ENCODE measurements at places on chromosomes 11 and 22. TPM values are rescaled to one million over a fixed set of nuclear protein-coding genes. Genes with fewer than 3 reads are reported as not detected.

Gene UBQLNL
- total RNA-seq = 0.53 TPM

Gene GAS2L1
- total RNA-seq = 47.0 TPM

Gene PLAAT5
- not detected for total RNA-seq

Gene BLID
- 1.0 TPM for total RNA-seq

Gene ARHGAP42
- total RNA-seq = 11.9 TPM

GRCh38 chr22:36465232-36466021 lies 16.0 kb downstream of the TXN2 start:
- peak; percentile 80 for DNase-seq

DNA sequence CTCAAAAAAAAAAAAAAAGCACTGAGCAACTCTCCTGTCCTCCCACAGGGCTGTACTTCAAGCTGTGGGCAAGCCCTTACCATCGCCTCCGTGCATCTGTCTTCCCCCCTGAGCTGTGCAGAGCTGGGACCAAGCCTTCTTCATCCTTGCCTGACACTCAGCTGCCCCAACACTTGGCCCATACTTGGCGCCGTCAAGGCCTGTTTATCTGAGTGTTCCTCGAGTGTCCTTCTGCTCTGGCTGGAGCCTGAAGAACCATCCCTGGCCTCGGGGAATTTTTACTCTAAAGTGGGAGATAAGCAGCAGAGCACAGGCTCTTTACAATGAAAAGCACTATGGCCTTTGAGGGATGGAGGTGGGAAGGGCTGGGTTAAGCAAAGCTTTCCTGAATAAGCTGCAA lies 1.6 kb upstream of the TIRAP start:
- DNase-seq = no peak

DNA sequence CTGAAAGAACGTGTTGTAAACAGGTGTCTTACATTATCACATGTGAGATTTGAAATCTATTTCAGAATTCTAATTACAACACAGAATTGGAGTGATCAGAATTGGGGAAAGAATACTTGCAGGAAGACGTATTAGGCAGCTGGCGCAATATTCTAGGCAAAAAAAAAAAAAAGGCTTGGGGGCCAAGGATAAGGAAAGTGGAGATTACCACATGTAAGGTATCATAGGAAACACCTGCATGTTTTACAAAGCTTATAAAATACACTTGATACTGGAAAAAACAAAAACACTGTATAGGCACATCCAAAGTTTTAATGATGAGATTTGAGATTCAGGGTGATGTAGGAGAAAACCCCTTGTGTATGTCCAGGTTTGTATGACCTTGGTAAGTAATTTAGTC lies 245.1 kb downstream of the DDX10 start:
- DNase-seq = no peak

GRCh38 chr11:103091064-103091800 lies 728 bp downstream of the DCUN1D5 start:
- no peak for DNase-seq

DNA sequence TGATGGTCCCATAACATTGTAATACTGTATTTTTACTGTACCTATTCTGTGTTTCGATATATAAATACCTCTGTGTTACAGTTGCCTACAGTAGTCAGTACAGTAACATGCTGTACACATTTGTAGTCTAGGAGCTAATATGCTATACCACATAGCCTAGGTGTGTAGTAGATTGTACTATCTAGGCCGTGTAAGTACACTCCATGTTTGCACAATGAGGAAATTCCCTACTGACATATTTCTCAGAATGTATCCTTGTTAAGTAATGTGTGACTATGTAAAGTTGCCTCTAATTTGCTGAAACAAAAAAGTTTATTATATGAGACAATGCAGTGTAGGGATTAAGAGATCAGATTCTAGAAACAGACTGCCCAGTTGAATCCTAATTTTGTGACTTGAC lies 21.3 kb downstream of the CAPRIN1 start:
- DNase-seq = no peak

DNA sequence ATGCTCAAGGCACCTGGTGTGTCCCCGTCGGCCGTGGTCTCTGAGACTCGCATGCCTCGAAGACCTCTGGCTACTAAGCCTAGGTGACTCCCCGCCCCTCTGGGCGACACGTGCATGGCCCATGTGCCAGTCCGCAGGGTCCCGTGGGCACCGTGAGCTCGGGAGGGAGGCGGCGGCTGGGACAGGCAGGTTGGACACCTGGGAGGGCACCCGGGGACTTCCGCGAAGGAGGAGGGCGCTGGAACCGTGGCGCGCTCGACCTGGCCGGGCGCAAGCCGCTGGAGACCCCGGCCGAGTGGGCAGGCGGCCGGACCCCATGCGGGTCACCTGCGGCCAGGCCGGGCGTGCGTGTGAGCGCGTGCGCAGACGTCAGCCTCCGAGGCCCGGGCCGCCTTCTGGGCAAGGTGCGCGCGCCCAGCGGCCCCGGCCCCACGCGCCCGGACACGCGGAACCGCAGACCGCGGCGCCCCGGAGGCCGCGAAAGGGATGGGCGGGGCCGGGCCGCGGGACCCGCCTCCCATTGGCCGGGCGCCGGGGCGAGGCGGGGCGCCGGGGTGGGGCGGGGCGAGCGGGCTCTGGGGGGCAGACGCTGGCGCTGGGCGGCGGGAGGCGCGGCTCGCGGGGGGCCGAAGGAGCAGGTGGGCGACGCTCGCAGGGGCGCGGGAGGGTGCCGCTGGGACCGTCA lies 579 bp upstream of the RASD2 start:
- DNase-seq = no peak

GRCh38 chr11:126547161-126547560 lies 191.7 kb downstream of the ST3GAL4 start:
- DNase-seq = no peak

GRCh38 chr11:96055706-96056387 lies 131.9 kb upstream of the MTMR2 start:
- no peak for DNase-seq

- DNase-seq = no peak
Observed at GRCh38 chr22:17381192-17381913, 12.1 kb downstream of the CECR2 start.

GRCh38 chr11:48141475-48142122 lies 75.0 kb upstream of the OR4B1 start:
- no peak for DNase-seq

DNA sequence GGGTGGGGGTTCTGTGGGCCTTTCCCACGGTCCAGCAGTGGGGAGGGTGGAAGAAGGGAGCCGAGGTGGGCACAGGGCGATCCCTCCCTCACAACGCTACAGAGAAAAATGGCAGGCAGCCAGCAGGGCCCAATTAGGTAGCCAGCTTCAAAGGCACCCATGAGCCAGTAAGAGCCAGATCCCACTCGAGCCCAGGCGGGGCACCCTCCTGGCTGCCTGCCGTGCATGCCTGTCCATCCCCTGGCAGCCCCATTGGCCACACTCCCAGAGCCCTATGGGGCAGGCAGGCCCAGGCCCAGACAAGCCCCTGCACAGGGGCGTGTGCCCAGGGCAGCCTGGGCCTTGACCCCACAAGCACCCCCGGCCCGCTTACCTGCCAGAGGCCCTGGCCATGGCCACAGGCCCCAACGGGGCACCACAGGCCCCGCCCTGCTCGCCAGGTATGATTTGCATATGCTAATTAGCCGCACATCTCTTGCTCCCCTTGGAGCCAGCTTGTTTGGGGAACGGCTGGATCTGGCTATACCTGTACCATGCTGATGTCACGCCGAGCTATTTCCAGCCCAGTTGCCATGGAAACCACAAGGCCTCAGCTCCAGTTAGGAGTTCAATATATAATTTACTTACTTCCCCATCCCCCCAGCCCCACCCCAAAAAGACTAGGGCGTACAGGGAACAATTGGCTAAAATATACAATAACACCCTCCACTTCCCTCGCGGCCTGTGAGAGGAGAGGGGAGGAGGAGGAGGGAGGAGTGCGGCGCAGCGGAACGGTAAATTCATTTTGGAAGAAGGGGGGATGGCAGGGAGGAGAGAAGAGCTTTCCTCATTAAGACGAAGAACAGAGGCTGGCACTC lies 47.5 kb upstream of the TCF20 start:
- no peak for DNase-seq

DNA sequence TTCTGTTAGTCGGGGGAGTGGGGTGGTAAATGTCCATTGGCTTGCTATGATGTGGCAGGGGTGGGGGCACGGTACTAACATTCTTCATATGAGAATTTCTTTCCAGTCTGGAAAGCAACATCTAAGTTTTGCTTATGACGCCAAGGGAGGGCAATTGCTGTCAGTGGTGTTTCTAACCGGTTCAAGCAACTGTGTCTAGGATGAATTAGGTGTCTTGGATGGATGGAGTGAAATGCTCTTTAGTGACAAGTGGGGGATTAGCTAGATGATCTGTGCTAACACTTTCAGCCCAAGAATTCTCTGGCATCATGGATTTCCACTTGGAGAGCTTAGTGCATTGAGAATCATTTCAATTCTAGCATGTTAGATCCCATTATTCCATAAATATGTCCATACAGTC lies 262.6 kb upstream of the SORL1-AS1 start:
- no peak for DNase-seq

- no peak for DNase-seq
Observed at GRCh38 chr11:57386178-57386940, 4.1 kb downstream of the PRG2 start.

DNA sequence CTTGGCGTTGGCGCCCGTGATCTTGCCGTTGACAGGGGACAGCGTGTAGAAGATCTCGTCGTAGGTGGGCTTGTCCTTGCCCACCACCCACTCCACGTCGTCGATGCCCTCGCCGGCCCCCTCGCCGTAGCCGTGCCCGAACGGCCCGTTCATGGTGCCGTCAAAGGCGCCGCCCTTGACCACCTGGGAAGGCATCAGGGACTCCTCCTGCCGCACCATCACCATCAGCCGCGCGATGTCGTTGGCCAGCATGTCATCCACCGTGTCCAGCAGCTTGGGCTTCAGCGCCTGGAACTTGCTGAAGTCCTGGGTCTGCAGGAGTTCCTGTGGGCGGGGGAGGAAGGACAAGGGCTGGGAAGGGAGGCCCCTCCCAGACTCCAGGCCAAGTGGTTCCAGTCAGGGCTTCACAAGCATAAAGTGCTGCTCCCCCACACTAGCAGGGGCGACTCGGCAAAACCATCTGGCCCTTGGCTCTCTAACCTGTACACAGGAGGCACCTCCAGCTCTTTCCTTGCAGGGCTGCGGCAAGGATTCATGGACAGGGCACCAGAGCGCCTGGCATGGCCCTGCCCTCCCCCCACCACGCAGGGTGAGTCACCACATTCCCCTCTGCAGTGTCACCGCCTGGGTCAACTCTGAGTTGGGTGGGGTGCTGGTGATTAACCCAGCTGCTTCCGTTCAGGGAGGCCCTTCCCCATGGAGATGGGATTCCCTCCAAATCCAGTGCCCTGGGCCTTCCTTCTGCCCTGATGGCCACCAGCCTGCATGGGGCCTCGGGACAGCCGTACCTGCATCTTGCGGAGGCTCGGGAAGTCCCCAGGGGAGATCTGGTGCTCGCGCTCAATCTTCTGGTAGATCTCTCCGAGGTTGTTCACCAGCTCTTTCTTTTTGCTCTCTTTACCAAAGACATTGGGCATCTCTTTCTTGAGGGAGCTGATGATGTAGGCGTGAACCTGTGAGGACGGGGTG lies 10.4 kb upstream of the CDC42BPG start:
- DNase-seq = no peak

GRCh38 chr22:19943082-19944026 lies 1.7 kb upstream of the TXNRD2 start:
- DNase-seq = no peak

DNA sequence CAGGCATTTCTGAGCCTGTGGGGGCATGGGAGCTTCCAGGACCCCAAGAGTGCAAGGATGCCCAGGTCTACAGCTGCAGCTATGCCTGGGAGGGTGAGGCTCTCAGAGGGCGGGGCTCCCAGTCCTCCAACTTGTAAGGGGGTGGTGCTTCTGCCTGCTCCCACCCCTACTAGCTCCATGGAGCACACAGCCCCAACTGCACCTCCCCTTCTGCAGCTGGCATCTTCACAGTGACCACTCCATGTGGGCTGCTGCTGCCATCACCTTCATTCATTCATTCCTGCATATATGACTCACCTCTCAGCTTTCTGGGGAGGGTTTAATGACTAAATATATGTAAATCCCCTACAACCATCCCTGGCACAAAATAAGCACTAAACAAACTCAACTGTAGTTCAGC lies 43.8 kb downstream of the CHST1 start:
- DNase-seq = no peak

DNA sequence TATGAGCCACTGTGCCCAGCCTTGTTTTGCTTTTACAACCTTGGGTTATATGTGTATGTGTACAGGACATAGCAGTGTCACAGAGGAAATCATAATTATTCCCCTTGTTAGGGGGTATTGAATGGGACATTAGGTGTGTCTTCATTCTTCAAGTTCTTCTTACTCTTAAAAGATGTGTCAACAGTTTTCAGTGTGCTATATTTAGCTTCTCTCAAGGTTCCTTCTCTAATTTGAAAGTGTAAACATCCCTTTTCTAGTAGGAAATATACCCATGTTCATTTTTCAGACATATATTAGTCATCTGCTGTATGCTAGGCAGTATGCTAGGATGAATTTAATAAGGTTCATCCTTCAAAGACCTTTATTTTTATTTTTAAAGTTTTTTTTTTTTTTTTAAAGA lies 17.1 kb downstream of the PCF11 start:
- DNase-seq = no peak

- DNase-seq = no peak
Observed at GRCh38 chr11:3622521-3622920, 19.3 kb downstream of the ART5 start.

DNA sequence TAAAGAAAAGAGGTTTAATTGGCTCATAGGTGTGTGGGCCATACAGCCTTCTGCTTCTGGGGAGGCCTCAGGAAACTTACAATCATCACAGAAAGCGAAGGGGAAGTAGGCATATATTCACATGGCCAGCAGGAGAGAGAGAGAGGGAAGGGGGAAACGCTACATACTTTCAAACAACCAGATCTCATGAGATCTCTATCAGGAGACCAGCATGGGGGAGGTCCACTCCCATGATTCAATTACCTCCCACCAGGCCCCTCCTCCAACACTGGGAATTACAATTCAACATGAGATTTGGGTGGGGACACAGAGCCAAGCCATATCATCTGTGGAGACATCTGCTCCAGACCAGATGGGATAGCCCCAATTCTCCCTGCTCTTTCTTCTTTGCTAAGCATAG lies 866.0 kb downstream of the BRD1 start:
- no peak for DNase-seq

- no peak for DNase-seq
Observed at GRCh38 chr11:24422376-24422775, 74.5 kb upstream of the LUZP2 start.

DNA sequence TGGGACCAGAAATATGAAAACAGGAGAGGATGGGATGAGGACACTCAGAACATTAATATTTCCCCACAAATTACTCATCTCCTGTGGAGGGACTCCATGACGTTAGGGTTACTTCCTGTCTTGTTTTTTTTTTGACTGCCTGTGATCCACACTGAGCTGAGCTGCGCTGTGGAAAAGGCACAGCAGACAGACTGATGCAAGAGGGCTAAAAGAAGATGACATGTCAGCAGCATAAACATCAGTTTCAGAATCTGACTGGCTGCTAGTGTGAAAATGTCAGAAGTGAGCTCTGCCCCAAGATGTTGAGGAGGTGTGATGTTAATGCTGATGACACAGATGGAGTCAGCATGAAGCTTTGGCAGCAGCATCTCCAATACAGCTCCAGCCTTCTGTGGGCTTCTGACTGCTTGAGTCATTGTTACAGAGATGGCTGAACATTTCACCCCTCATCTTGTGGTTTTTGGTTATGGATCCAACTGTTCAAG lies 286.8 kb downstream of the BLID start:
- peak; percentile 62 for DNase-seq
